ENCODE measurements at places on chromosomes 2 and 18. TPM values are rescaled to one million over a fixed set of nuclear protein-coding genes. Genes with fewer than 3 reads are reported as not detected.

Gene TMEM247
- not detected for total RNA-seq

Gene C1QL2
- not detected for total RNA-seq

Gene NEB
- total RNA-seq, result 0.98 TPM

Gene AQP12A
- not detected for total RNA-seq

Gene POTEI
- total RNA-seq, result not detected

Gene TCF23
- total RNA-seq, result 7.4 TPM

Gene CCDC178
- 10.8 TPM for total RNA-seq

Gene KCNIP3
- total RNA-seq, result 27.5 TPM

Gene GKN1
- total RNA-seq, result not detected

Gene GRHL1
- total RNA-seq, result 126 TPM

Gene WDCP
- 5.2 TPM for total RNA-seq

Gene TRIB2
- 64.8 TPM for total RNA-seq

Gene METTL5
- total RNA-seq, result 22.1 TPM

Gene ZSWIM2
- total RNA-seq, result not detected

Gene DES
- 883 TPM for total RNA-seq

Gene RUFY4
- not detected for total RNA-seq

Gene RIOK3
- total RNA-seq, result 96.7 TPM

Gene ABCG5
- total RNA-seq, result not detected

Gene SLC5A7
- 1.7 TPM for total RNA-seq

Gene IGFBP2
- total RNA-seq, result 82.7 TPM

Gene IL18R1
- total RNA-seq, result 4.9 TPM

Gene OLA1
- total RNA-seq, result 36.1 TPM

Gene KCNK3
- 10.6 TPM for total RNA-seq

Gene OXER1
- total RNA-seq, result 1.2 TPM

Gene FAM237A
- total RNA-seq, result not detected

Gene KCNG3
- 0.74 TPM for total RNA-seq

Gene CXCR2
- 6.4 TPM for total RNA-seq

Gene STAMBP
- total RNA-seq, result 30.4 TPM

Gene TFPI
- 68.8 TPM for total RNA-seq

Gene RIT2
- not detected for total RNA-seq

Gene LRP2
- total RNA-seq, result not detected

Gene SPATA3
- not detected for total RNA-seq

Gene GAD1
- not detected for total RNA-seq

Gene PLGLB2
- 2.0 TPM for total RNA-seq

Gene GULP1
- total RNA-seq, result 57.2 TPM

Gene C2orf66
- total RNA-seq, result not detected

Gene SERPINB11
- 8.6 TPM for total RNA-seq

Gene LRRC30
- total RNA-seq, result not detected

Gene C1GALT1C1L
- 1.2 TPM for total RNA-seq

Gene KHK
- total RNA-seq, result 9.3 TPM

Gene TANC1
- 61.9 TPM for total RNA-seq
